ENCODE measurements at places on chromosomes 2 and 18.

DNA sequence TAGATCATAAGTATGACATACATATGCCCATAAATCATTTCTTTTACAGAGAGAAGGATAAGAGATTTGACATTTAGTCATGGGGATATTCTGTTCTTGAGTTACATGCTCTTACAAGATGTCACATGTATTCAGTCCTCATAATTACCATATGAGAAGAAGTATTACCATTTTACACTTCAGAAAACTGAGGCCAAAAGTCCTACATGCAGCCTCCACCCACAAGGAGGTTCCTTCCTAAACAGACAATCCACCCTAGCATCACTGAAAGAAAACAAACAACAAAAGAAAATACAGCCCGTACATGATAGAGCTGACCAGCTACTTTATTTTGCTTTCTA is 335.1 kb downstream of the SETBP1 start:
- DNase-seq = no peak

GRCh38 chr2:46956981-46957531 is 41.5 kb upstream of the MCFD2 start:
- DNase-seq = no peak

GRCh38 chr2:217975626-217976025 is 27.2 kb downstream of the TNS1 start:
- no peak for DNase-seq

GRCh38 chr2:222518570-222519381 is 94.4 kb downstream of the SGPP2 start:
- DNase-seq = no peak

GRCh38 chr2:180474716-180475115 is 467.6 kb upstream of the CWC22 start:
- no peak for DNase-seq

GRCh38 chr2:61172671-61173070 is 10.7 kb downstream of the C2orf74 start:
- DNase-seq = no peak

- no peak for DNase-seq
Observed at GRCh38 chr18:22417496-22418188, at the start of gene CTAGE1. Gene CTAGE1, minus strand, starts transcription at chr18:22417915. Its CDS starts 104 bp downstream, at chr18:22417811.

- no peak for DNase-seq
Observed at GRCh38 chr18:43919551-43919950, 642.3 kb upstream of the SYT4 start.

DNA sequence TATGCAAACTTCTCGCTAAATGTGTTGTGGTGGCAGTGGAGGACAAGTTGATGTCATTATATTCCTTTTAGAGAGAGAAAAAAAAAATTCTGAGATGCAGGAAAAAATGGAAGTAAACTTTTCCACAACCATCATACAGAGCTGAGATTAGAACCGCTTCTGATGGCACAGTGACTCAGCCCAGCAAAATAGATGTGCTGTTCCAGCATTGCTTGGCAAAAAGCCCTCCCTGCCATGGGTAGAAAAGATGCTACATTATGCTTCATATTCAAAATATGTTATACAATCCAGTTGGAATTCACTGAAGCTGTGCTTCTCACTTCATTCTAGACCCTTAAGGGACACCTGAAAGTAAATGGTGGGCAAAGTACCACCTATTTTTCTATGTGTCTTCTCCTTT is 1047.6 kb upstream of the FANCL start:
- DNase-seq = no peak

DNA sequence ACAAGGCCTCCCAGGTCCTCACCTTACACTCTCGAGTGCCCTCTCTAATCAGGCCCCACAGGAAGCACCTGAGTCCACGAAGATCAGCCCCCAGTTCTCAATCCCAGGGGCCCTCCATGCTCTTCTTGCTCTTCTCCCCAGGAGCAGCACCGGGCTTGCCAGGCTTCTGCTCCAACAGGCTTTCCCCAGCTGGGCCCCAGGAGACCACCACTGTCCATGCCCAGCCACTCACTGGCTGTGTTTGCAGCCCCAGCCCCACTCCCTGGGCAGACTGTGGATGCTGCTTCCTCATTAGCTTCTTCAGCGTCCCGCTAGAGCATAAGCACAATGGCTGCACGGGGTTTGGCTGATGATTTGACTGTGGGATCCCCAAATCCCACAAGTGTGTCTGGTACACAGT is 781.9 kb downstream of the GALR1 start:
- DNase-seq = no peak

GRCh38 chr2:241316825-241317224 is 1.1 kb downstream of the SEPTIN2 start:
- no peak for DNase-seq
